Stimulated activated CD8-positive, alpha-beta memory T cell treated with anti-CD3 and anti-CD28 coated beads, Interleukin-4, amount 100 ng/mL, for 4 hours (primary cell): ENCODE measurements at places on chromosomes 7 and 10.

- DNase-seq, result no peak
These were observed 82.3 kb upstream of the GPR26 start for GRCh38 chr10:123583639-123584418.

DNA sequence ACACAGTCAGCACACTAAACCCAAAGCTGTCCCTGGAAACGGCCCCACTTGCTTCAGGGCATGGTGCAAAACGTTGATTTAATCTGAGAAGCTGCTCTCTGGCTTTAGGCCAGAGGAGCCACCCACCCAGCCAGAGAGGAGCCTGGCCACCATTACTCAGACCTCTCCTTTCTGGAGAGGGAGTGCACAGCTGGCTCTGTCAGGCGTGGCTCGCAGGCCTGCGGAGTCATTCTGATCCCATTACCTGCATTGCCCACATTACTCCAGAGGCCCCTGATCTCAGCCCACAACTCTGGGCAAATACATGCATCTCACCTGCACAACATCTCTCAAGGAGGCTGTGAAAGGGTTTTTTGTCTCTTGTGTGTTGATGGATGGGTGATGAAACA, 370.0 kb upstream of the IGFBP3 start:
- DNase-seq, result no peak

DNA sequence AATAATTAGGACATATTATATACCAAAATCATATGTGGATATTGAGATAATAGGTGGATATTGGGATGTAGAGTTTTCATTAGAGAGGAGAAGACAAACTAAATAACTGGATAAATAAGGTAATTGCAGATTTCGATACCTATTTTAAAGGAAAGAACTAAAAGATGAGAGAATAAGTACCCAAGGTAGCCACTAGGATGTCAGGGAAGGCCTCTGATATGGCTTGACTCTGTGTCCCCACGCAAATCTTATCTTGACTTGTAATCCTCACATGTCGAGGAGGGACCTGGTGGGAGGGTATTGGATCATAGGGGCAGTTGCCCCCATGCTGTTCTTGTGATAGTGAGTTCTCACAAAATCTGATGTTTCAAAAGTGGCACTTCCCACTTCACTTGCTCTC, 44.7 kb upstream of the TMEM229A start:
- no peak for DNase-seq

GRCh38 chr10:71159892-71160291, 52.5 kb upstream of the UNC5B start:
- no peak for DNase-seq

GRCh38 chr7:81469869-81470723, 299.8 kb downstream of the HGF start:
- DNase-seq, result no peak

GRCh38 chr10:34075254-34075926, 739.7 kb downstream of the PARD3 start:
- no peak for DNase-seq

- no peak for DNase-seq
These were observed 54.0 kb downstream of the CREB5 start for GRCh38 chr7:28466341-28466740.

GRCh38 chr7:77536017-77536412, 1.1 kb upstream of the PTPN12 start:
- DNase-seq, result no peak

- DNase-seq, result no peak
These were observed 287.5 kb downstream of the GRID1 start for GRCh38 chr10:86079088-86079487.

- DNase-seq, result no peak
These were observed 57.5 kb downstream of the EXOC4 start for GRCh38 chr7:133310232-133310862.

DNA sequence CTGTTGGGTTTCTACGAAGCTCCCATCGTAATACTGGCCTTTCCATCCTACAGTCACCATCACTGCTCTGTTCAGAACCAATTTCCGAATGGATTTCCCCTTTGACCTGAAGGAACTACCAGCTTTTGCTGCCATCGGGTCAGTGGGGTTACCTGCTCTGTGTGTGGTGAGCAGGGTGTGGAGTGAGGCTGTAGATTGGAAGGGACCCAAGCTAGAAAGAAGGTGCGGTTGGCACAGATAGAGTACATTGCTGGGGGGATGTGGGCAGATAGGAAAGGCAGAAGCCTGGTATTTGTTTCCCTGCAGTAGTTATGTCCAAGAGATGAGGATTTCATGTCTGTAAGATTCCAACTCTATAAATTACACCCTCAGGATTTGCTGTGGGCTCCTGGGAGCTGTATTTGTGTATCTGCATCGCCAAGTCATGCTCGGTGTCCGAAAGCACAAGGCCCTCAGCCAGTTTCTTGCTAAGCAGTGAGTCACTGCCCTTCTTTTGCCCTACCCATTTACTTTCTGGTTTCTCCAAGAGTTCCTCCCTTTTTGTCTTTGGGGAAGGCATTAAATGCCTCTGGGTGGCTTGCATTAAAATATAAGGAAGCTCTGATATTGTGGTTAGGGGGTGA, 15.4 kb downstream of the CLCN1 start:
- no peak for DNase-seq

GRCh38 chr7:131244259-131244852, 83.3 kb upstream of the MKLN1 start:
- no peak for DNase-seq

DNA sequence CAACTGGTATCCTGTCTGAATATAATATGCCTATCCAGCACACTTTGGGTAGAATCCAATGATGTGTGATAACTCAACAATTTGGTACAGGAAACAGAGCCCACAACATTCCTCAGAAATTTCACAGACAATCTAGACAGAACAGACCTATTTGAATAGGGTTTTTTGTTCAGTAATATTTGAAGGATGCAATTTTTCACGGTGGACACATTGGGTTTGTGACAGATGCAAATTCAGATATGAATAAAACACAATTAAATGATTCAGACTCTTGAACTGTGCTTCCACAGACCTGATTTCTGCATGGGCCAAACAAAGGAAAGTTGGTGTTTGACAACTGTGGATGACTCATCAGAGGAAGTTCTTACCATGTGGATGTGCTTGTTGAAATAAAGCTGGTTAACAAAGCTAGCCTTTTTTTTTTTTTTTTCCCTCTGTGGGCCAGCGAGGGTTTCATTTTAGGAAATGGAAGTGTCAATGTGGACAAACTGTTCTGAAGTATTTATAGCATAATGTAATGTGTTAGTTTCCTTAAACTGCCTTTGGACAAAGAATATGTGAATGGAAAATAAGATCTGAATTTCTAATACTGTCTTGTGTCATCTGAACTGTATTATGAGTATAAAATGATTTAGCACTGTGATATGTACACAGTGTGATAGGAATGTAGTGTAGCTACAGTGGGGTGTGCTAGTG, 43.2 kb upstream of the FAM133B start:
- no peak for DNase-seq

- no peak for DNase-seq
These were observed 35.5 kb downstream of the GRIFIN start for GRCh38 chr7:2440608-2441245.

- DNase-seq, result no peak
These were observed 21.9 kb downstream of the CDK13 start for GRCh38 chr7:39971924-39972323.

- DNase-seq, result no peak
These were observed 57.8 kb upstream of the SDK1 start for GRCh38 chr7:3243256-3243655.

- DNase-seq, result no peak
These were observed 1.9 kb downstream of the VPS41 start for GRCh38 chr7:38907066-38907465.

- DNase-seq, result no peak
These were observed 197.4 kb downstream of the JCAD start for GRCh38 chr10:29861811-29862505.

- no peak for DNase-seq
These were observed 68.9 kb upstream of the FOXK1 start for GRCh38 chr7:4612939-4613841.

DNA sequence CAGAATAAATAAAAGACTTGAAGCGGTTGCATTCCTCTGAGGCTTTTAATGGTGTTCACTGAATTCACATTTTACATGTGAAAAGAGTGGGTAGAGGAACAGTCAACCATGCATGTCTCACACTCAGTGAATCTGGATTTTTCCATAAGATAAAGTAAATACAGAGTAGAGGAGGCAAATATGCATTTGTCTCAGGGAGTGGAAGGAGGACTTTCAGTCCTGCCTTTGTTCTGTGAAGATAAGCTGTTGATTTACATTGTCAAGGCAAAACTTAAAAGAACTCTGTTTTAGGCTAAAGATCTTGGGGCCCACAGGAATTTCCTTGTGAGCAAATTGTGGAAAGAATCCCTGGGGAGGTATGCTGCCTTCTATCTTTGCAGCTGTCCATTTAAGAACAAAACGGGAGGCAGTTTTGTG, 825.3 kb upstream of the MBL2 start:
- DNase-seq, result no peak

DNA sequence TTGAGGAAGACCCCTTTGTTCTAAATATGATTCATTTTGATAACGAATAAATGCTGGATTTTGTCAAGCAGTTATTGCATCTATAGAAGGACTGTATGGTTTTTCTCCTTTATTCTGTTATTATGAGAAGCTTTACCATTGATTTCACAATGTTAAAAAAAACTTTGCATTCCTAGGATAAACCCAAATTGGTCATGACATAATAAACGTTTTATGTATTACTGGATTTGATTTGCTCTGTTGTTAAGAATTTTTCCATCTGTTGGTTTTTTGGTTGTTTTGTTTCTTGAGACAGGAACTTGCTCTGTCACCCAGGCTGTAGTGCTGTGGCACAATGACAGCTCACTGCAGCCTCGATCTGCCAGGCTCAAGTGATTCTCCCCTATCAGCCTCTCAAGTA, 2.2 kb upstream of the DNA2 start:
- DNase-seq, result no peak

- no peak for DNase-seq
These were observed 7.8 kb downstream of the DNAJC2 start for GRCh38 chr7:103336761-103337160.

GRCh38 chr7:155468785-155469148, 10.8 kb downstream of the EN2 start:
- DNase-seq, result no peak

DNA sequence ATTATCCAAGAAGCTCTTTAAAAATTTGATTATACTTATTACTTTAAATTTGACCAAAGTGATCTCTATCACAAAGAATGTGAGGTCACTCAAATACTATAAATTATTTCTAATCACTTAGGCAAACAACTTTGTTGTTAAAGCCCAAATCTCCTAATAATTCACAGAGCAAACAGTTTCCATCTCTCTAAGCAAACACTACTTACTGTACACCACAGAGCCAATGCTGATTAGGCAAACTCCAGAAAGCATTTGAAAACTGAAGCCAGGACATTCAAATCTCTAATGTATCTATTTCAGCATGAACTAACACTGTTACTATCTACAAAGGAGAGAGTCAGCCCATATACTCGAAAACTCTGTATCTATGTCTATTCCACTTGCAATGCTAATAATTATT, 107.1 kb downstream of the RNF32 start:
- DNase-seq, result no peak

DNA sequence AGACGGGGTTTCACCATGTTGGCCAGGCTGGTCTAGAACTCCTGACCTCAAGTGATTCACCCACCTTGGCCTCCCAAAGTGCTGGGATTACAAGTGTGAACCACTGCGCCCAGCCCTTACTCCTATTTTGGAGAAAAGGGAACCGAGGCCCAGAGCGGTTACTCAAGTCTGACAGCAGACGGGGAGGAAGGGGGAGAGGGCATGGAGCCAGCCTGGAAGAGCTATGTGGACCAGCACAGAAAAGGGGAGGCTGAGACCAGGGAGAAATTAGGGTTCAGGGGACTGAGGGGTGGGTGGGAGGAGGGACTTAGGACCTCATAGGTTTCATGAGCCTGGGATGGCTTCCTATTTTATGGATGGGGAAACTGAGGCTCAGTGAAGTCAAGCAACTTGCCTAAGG, 1.5 kb downstream of the SFRP5 start:
- no peak for DNase-seq

DNA sequence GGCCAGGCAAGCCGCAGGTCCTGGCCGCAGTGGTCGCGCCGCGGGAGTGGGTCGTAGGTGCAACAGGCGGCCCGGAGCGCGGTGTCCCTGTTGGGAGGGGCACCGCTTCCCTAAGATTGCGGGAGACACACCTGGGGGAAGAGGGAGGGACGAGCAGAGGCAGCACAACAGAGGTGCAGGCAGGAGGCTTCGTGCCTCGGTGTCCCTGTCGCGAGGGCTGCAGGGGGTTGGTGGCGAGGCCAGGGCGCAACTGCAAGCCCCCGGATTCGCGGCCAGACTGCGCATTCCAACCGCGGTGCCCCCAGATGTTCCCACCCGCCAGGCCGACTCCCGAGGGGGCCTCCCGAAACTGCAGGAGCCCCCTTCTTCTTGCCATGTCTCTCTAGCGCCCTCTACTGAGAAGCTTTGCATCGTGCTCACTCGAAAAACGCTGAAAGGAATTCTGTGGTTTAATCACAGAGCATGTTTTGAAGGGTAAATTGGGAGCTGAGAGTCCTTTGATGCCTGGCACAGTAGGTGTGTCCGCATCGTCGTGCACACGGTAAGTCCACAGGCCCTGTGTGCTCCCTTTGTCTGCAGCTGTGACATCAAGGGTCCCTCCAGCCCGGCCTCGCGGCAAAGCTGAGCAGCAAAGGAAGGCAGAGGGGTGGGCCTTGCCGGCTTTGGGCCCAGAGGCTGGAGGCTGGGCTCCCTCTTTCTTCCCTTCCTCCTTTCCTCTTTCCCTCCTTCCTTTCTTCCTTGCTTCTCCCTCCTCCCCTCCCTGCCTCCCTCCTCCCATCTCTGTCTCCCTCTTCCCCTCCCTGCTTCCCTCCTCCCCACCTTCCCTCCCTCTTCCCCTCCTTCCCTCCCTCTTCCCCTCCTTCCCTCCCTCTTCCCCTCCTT, 6.2 kb upstream of the MBL2 start:
- no peak for DNase-seq

GRCh38 chr7:100655908-100656674, at the start of gene ACTL6B:
TSS of gene ACTL6B (minus strand) at chr7:100656448. CDS start at chr7:100656354, 94 bp downstream.
- no peak for DNase-seq

DNA sequence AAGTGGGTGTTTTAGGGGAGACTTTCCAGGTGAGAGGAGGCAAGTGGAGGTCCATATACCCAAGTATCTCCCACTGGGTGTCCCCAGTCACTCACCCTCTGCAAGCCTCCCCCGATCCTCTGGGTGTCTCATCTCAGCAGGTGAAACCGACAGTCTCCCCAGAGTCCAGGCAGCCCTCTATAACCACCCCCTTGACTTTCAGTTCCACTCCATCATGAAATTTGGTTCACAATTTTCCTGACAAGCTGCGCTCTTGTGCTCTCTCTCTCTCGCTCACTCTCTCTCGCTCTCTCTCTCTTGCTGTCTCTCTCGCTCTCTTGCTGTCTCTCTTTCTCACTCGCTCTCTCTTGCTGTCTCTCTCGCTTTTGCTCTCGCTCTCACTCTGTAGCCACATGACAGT, 8.1 kb upstream of the RABGEF1 start:
- DNase-seq, result no peak

- no peak for DNase-seq
These were observed 177.1 kb upstream of the CTBP2 start for GRCh38 chr10:125337510-125337909.
